BJ (cell line): ENCODE measurements at places on chromosomes 5 and 9. TPM values are rescaled to one million over a fixed set of nuclear protein-coding genes. Genes with fewer than 3 reads are reported as not detected.

SYK gene
- polyA plus RNA-seq, result not detected in 2 replicates

GRCh38 chr9:108762348-108763055, 93.3 kb downstream of the ACTL7B start:
- no peak for DNase-seq

GRCh38 chr9:132793606-132794580, 84.2 kb downstream of the AK8 start:
- DNase-seq, result no peak

DNA sequence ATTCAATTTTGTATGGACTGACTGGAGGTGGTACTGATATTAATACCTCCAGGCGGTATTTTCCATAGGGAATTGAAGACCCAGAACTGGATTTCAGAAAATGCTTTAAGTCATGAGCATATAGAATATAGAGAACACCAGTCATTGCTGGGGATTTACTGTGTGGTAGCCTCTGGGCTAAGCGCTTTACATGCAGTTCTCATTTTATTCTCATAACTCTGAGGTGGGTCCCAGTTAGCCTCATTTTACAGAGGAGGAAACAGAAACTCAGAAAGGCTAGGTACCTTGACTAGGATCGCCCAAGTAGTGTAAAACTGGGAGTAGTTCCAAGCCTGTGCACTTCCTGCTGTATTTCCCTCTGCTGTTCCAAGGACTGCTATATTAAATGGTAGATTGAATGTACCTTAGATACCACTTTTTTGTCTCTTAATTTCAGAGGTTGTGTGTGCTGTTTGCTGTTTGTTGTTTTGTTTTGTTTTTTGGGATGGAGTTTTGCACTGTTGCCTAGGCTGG, 13.8 kb downstream of the SLC44A1 start:
- no peak for DNase-seq

DNA sequence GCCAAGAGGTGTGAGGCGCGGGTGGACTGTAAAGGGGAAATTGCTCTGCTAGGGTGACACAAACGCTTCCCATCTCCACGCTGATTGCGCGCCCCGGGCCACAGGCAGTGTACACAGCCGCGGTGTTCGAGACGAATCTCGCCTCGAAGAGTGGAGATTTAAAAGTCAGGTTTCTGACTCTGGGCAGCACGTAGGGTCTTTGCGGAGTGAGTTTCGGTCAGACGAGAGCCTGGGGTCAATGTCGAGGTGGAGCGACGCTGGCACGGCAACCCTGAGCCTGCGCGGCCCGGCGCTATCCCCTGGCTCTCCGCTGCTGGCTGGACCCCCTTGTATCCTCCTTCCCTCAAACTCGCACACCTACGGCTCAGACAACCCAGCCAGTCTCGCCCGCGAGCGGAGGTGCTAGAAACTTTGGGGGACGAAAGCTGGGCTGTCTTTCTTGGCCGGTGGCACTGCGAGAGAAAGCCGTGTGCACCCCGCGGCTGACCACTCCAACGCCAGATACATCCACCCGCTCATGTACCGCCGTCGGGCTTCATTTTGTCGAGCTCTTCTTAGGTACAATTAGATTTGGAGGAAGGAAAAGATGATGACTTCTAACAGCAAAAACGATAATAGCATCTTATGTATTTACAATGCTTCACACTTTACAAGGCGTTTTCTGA, 5.4 kb upstream of the FOXB2 start:
- DNase-seq, result no peak

GRCh38 chr5:179969110-179969509, 61.4 kb upstream of the TBC1D9B start:
- DNase-seq, result no peak

GRCh38 chr9:92737216-92737606, 27.4 kb downstream of the BICD2 start:
- DNase-seq, result no peak
